ENCODE measurements at places on chromosomes 4 and X.
A peak's percentile ranks its signal among the peaks of the same experiment; 100 is the strongest.

- DNase-seq: no peak
Observed at GRCh38 chrX:111743316-111743715, 62.3 kb downstream of the ALG13 start.

- peak; percentile 75 for DNase-seq
Observed at GRCh38 chrX:69503782-69504625, at the start of gene NALF2. Gene NALF2, plus strand, starts transcription at chrX:69504326. Its CDS starts 957 bp downstream, at chrX:69505283.

GRCh38 chrX:45794995-45795337 is 594.3 kb upstream of the DIPK2B start:
- DNase-seq: no peak

- no peak for DNase-seq
Observed at GRCh38 chrX:121011254-121011653, 25.7 kb upstream of the CT47A1 start.

GRCh38 chrX:10414862-10415261 is 205.5 kb downstream of the MID1 start:
- no peak for DNase-seq

DNA sequence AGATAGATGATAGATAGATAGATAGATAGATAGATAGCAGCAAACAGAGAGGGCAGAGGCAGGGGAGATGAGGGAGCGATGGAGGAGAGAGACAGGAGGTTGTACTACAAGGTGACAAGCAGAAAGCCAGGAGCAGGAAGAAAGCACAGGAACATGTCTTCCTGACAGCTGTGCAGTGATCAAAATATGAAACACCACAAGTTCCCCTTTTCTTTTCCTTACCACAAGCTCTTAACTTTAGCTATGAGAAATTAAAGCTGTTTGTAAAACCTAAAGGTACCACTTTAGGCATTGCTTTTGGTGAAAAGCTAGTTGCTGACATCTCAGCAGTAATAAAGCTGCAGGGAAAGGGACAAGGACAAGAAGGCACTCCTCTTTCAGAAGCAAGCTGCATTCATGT is 9.1 kb upstream of the MAGED4B start:
- no peak for DNase-seq

GRCh38 chr4:145755802-145756201 is 75.9 kb downstream of the C4orf51 start:
- no peak for DNase-seq

DNA sequence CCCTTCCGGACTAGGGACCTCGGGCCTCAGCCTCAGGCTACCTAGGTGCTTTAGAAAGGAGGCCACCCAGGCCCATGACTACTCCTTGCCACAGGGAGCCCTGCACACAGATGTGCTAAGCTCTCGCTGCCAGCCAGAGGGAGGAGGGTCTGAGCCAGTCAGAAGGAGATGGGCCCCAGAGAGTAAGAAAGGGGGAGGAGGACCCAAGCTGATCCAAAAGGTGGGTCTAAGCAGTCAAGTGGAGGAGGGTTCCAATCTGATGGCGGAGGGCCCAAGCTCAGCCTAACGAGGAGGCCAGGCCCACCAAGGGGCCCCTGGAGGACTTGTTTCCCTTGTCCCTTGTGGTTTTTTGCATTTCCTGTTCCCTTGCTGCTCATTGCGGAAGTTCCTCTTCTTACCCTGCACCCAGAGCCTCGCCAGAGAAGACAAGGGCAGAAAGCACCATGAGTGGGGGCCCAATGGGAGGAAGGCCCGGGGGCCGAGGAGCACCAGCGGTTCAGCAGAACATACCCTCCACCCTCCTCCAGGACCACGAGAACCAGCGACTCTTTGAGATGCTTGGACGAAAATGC is at the start of gene WAS:
Gene WAS (plus strand): TSS at position 389 of the 572 bp plus-strand sequence. CDS start 55 bp downstream, at position 444.
- DNase-seq: peak; percentile 90

- DNase-seq: peak; percentile 71
Observed at GRCh38 chrX:135477576-135477975, 42.9 kb upstream of the INTS6L start.

GRCh38 chr4:149523039-149523438 is 292.6 kb downstream of the IQCM start:
- DNase-seq: no peak

DNA sequence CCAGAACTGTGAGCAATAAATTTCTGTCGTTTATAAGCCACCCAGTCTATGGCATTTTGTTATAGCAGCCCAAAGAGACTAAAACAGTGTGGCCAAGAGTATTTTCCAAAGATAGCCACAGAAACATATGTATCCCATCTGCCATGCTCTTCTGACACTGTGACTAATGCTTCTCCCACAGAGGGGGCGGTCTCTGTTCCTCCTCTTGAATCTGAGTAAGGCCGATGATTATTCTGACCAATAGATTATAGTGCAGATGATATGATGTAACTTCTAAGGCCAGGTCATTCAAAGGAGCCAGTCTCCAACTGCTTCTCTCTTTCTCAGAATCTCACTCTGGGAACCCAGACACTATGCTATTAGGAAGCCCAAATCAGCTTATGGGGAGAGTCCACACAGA is 570.7 kb downstream of the BCOR start:
- DNase-seq: no peak

Data from Karpas-422 (cell line).